ENCODE measurements at places on chromosomes 12 and 14. TPM values are rescaled to one million over a fixed set of nuclear protein-coding genes. Genes with fewer than 3 reads are reported as not detected.

Gene COCH
- 10.3 TPM for total RNA-seq

Gene RGS6
- not detected for total RNA-seq

Gene BRAP
- total RNA-seq, result 24.0 TPM

Gene KLRK1
- not detected for total RNA-seq

Gene TIMELESS
- 44.4 TPM for total RNA-seq

Gene RILPL2
- 2.4 TPM for total RNA-seq

Gene VDR
- 10.1 TPM for total RNA-seq

Gene KRT74
- total RNA-seq, result not detected

Gene DIABLO
- total RNA-seq, result 68.7 TPM

Gene KCNC2
- total RNA-seq, result not detected

- DNase-seq, result no peak
These were observed 36.4 kb downstream of the TESPA1 start for GRCh38 chr12:54948171-54948570.

GRCh38 chr12:904010-904414 lies 45.5 kb downstream of the RAD52 start:
- no peak for DNase-seq

GRCh38 chr12:43883311-43883710 lies 47.4 kb downstream of the TMEM117 start:
- DNase-seq, result no peak

DNA sequence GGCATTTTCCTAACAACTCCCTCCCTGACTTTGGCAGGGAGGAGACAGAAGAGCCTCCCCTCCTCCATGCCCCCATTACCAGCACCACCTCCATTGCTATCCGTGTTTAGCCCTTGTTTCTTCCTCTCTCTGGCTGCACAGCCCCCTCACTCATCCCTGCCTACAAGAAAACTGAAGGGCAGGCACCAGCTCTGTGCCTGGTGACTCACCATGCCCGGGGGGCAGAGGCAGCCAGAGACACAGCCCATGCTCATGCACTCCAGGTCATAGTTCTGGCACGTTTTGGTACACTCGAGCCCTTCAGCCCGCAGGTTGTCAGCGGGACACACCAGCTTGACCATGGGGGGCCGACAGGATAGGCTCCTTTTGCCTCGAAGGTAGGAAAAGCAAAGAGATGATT lies 80.4 kb downstream of the VWF start:
- peak; percentile 41 for DNase-seq

GRCh38 chr14:57066887-57067513 lies 201.7 kb downstream of the EXOC5 start:
- peak; percentile 52 for DNase-seq

DNA sequence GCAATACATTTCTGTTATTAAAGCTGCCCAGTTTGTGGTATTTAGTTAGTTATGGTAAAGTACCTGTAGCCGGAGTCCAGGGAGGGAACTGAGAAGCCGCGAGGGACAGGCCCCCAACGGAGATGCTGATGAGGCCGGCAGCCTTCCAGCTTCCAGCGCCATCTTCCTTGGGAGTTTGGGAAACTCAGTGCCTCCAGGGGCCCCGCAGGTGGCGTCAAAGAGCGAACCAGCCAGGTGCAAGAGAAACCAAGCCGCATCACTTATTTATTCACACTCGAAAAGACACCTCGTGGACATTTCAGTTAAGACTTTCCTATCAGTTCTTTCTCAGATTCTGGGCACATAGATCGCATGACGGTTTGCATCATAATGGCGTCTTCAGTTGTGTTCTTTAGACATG lies 216.6 kb downstream of the GLT1D1 start:
- DNase-seq, result no peak

DNA sequence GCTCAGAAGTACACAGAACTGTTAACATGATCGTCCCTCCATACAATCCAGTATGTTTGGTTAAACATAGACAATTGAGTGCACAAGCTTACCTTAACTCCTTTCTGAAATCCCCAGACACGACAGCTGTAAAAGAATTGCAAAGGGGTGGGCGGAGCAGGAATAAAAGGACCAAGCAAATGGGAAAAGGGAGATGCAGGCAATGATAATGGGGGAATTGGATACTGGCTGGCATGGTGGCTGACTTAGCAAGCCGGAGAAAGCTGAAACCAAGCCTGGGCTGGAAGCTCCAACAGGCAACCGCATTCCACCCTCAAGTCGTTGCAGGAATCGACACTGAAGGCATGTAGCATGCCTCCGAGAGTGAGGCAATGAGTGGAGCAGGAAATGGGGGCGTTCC lies 96.8 kb upstream of the TMEM132C start:
- no peak for DNase-seq

GRCh38 chr14:102734436-102734835 lies 42.8 kb upstream of the TRAF3 start:
- no peak for DNase-seq

DNA sequence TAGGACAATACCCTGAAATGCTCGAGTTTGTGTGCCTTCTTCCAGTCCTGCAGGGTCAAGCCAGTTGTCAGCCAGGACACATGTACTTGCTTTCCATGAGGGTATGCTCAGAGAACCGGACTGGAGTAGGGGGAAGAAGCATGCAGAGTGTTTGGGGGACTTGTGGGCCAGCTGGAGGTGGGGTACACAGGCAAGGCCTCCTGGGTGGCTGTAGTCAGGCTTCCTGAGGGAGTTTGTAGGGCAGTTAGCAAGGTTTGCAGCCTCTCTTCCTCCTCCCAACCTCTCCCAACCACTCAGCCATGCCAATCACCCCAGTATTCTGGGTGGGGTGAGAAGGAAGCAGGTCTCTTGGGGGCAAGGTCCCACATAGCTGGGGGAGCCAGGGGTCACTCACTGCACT lies 47.0 kb upstream of the RHOJ start:
- DNase-seq, result no peak

DNA sequence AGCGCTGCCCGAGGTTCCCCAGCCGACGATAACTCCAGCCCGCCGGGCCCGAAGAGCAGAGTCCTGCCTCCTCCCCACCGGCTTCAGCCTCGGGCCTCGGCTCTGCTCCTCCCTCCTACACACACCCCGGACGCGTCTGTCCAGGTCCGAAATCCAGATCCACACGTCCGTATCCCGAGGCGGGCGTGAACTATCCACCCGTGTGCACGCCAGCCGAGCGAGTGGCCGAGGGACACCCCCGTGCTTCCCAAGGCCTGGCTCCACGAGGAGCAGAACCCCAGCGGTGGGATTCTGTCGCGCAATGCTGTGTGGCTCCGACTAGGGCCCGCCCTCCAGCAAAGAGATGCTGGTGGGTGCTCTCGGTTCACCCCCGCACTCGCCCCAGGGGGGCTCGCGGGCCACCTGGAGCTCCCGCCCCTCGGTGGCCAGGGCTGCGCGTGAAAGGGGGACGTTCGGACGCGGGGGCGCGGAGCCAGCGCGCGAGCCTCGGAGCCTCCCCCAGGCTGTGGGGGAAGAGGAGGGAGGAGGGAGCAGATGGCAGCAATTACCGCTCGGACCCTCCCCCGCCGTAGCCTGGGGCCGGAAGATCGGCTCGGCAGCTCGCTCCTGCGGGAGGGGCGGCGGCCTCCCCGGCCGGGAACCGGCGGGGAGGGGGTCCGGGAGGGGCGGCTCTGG lies 18.9 kb upstream of the ANKRD33 start:
- DNase-seq, result no peak

GRCh38 chr12:83843541-83843940 lies 1069.1 kb downstream of the SLC6A15 start:
- DNase-seq, result no peak

DNA sequence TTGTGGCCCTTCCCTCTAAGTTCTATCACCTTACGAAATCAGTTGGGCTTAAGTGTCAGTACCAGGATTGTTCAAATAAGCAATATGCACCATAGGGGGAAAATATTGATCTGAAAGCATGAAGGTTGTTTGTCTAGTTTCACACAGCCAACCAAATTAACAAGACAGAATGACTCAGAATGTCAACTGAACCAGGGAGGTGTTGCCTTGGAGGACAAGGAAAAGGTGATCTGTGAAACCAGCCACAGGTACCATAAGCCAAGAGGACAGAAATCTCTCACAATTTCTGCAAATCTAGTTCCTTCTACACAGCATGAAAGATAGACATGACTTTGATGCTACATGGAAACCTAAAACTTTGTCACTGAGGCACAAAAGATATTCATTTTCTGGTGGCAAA lies 297.9 kb downstream of the BCL11B start:
- DNase-seq, result peak; percentile 50

- DNase-seq, result peak; percentile 45
These were observed 1.1 kb downstream of the PHLDA1 start for GRCh38 chr12:76030341-76031080.

DNA sequence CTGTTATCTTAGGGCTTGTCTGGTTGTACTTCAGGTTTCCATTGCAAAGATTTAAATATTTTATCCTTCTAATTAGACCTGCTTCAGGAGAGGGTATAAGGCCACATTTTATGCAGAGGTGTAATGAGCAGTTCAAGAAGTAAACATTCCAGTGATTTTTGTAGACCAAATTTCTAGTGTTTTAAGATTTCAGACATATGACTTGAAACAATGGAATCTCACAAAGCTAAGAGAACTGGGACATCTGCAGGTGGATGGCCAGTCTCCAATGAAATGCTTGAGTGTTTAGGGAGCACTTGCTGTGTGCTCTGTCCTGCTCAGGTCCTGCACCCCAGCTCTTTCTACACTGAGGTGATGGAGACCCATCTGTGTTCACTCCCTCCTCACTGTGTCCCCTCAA lies 7.9 kb downstream of the C14orf132 start:
- no peak for DNase-seq

DNA sequence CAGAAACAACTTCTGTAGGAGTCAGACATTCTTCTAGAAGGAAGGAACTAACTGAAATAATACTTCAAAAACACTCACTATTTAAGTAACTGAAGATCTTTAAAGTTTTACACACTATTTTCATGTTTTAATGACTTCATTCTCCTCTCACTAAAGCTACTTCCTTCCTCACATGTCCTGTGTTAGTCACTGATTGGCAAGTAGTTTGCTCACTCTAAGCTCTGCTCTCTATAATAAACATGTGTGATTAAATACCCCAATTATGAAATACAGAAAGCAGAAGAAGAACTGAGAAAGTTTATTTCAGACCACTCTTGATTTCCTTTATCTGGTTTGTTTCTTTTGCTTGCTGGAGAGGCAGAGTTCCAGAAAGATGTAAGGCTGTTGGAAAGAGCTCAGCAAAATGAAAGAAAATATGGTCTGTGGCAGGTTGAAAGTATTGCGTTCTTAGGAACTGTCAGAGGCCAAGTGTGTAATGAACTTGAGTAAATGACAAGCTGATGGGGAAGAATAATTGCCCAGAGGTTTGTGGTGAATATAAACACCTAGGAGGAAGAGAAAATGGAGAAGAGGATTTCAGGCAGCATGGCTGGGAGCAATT lies 522.0 kb upstream of the SEL1L start:
- no peak for DNase-seq

DNA sequence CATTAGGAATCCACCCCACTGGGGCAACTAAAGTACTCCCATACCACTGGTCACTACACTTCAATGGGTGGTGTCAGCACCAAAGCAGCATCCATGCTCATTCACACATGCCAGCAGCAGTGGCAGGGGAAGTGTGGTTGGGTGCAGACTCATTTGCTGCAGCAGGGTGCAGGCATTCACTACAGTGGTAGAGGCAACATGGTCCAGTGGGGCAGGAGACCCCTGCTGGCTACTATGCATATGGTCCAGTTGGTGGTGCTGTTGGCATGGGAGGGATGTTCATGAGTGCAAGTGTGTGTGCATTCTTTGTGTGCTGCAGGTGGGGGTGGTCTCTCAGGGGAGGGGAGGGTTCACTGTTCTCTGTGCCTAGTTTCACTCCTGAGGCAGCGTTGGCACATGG lies 908.4 kb upstream of the NOVA1 start:
- DNase-seq, result no peak

DNA sequence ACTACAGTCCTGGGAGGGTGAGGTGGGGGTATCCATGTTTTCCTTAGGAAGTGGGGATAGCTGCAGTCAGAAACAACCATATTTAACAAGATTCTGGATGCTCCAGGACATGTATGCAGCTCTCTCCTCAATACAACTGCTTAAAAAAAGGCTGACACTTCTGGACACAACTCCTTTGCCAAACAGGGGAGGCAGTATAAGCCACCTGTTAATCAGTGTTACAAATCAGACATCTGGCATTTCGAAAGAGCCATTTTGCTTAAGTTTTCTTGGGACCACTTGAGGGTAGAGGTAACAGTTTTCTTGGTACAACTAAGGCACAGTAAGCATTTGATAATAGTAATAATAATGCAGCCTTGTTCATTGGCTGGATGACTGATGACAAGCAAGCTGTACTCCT lies 47.1 kb downstream of the RPGRIP1 start:
- no peak for DNase-seq

- no peak for DNase-seq
These were observed 23.1 kb downstream of the PRIMA1 start for GRCh38 chr14:93765155-93765554.

- DNase-seq, result no peak
These were observed 8.9 kb upstream of the ETNK1 start for GRCh38 chr12:22615963-22616501.

GRCh38 chr12:128076188-128076587 lies 190.8 kb upstream of the TMEM132C start:
- no peak for DNase-seq

- DNase-seq, result no peak
These were observed 14.0 kb upstream of the TRPV4 start for GRCh38 chr12:109847142-109847735.

DNA sequence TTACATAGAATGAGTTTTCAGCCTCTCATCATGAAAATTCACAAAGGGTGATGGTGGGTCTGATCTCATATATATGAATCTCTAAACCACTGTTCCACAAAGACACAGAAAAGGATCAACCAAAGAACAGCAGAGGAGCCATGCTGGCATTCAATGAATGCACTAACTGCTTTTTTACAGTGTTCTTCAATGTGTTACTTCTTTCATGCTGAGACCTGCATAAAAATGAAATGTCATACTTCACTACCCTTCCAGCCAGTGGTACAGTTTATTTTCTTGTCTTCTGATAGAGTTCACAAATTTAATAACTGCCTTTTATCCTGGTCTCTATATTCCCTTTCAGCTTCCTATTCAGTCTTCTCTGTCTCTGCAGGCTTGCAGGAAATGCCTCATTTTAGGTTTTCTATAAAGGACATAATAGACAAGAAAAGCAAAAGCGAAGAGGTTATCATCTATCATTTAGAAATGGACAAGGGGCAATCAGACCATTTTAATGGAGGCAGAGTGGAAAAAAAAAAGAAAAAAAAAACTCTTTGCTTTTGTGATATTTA lies 836.7 kb upstream of the FOXG1 start:
- no peak for DNase-seq

DNA sequence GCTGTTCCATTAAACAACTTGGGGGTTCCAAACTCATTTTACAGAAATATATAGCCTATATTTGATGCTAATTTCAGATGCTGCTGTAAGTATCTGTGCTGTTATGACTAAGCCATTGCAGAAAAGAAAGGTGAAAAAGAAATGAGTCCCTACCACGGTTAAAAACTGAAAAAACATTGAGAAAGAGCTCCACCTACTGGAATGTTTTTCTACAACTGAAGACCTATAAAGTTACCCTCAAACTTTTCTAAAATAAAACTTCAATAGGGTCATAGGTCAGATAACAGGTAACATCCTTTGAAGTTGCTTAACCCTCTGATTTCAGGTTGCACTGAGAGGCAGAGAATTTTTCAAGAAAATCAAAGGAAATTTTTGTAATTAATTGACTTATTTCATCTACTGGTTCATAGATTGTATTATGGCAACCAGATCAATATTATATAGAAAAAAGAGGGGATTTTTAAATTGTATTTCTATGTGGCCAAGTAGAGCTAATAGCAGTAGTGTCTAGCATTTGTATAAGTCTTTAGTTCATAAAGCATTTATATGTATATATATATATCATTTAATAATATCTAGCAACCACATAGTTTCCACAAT lies 279.9 kb downstream of the RPS29 start:
- DNase-seq, result no peak
